ENCODE measurements at places on chromosomes 7 and 10. TPM values are rescaled to one million over a fixed set of nuclear protein-coding genes. Genes with fewer than 3 reads are reported as not detected.

DNA sequence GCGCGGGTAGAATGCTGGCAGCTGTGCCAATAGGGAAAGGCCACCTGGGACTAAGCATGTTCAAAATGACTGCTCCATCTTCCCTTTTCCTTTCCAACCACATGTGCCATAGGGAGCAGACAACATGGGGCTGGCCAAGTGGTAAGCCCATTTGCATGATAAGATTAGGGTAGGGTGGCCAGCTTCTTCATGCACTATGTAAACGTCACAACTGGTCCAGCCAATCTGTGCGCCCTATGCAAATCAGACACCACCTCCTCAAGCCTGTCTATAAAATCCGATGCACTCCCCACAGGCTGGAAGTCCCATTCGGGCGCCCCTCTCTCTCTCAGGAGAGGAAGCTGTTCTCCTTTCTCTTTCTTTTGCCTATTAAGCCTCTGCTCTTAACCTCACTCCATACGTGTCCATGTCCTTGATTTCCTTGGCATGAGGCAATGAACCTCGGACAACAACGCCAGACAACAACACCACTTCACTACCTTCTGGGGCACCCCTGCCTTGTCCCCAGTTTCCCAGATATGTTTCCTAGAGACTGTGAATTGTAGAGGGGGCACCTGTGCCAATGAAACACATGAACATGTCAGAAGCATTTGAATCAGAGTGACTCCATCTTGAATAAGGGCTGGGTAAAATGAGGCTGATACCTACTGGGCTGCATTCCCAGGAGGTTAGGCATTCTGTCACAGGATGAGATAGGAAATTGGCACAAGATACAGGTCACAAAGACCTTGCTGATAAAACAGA is 19.1 kb upstream of the EXOC6 start:
- no peaks in the 10 kb centered on the region for H3K36me3 ChIP-seq
- H3K4me3 ChIP-seq = no peak overlapping the region
- H3K27me3 ChIP-seq = no peaks in the 10 kb centered on the region
- no peaks in the 10 kb centered on the region for H3K4me1 ChIP-seq

GRCh38 chr7:3159039-3159438 is 115.4 kb upstream of the CARD11 start:
- no peak for DNase-seq
- H3K36me3 ChIP-seq = no peaks in the 10 kb centered on the region

GRCh38 chr7:39621784-39622411 is 1.5 kb upstream of the RALA start:
- H3K27ac ChIP-seq = peak overlapping the region; percentile 99
- no peak overlapping the region for H3K4me3 ChIP-seq
- no peaks in the 10 kb centered on the region for H3K27me3 ChIP-seq
- H3K36me3 ChIP-seq = no peaks in the 10 kb centered on the region

DNA sequence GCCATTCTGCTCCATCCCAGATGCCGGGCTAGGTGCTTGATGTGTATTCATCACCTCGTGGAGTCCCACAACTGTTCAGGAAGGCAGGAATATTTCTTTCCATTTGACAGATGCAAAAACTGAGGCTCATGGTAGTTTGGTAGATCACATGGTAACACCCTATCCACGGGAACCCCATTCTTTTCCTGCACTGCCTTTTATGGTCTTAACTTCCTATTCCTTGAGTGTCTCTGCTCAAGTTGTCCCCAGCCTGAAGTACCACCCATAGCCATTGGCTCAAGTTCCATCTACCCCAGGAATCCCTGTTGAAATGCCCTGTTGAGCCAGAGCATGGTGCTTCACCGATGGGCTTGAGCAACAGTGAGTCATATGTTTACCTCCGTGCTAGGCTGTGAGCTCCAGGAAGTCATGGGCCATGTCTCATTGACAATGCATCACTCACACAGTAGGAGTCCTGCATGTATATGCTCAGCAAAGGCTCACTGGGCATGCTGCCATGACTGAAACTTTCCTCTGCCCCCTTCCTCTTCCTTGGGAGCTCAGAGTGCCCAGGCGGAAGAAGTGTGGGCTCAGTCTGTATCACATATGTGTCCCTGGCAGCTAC is 71.7 kb upstream of the ADAM12 start:
- DNase-seq = peak; percentile 90
- H3K27ac ChIP-seq = peak overlapping the region; percentile 77
- H3K36me3 ChIP-seq = no peaks in the 10 kb centered on the region
- no peaks in the 10 kb centered on the region for H3K27me3 ChIP-seq
- no peak overlapping the region for H3K4me3 ChIP-seq

- H3K27me3 ChIP-seq = no peaks in the 10 kb centered on the region
- no peaks in the 10 kb centered on the region for H3K4me1 ChIP-seq
- no peak for DNase-seq
These were observed 121.0 kb downstream of the EPC1 start for GRCh38 chr10:32225976-32226375.

- DNase-seq = no peak
- H3K27me3 ChIP-seq = no peaks in the 10 kb centered on the region
- H3K27ac ChIP-seq = peak overlapping the region; percentile 38
- peak overlapping the region; percentile 62 for H3K4me3 ChIP-seq
- peaks cover 8% of the 10 kb centered on the region for H3K4me1 ChIP-seq
- no peaks in the 10 kb centered on the region for H3K36me3 ChIP-seq
These were observed 735 bp downstream of the JCAD start for GRCh38 chr10:30058570-30059132.

GRCh38 chr7:118109607-118110006 is 74.4 kb upstream of the LSM8 start:
- H3K36me3 ChIP-seq = no peaks in the 10 kb centered on the region
- no peak overlapping the region for H3K4me3 ChIP-seq
- H3K4me1 ChIP-seq = no peaks in the 10 kb centered on the region
- no peak for DNase-seq
- no peaks in the 10 kb centered on the region for H3K27me3 ChIP-seq

DNA sequence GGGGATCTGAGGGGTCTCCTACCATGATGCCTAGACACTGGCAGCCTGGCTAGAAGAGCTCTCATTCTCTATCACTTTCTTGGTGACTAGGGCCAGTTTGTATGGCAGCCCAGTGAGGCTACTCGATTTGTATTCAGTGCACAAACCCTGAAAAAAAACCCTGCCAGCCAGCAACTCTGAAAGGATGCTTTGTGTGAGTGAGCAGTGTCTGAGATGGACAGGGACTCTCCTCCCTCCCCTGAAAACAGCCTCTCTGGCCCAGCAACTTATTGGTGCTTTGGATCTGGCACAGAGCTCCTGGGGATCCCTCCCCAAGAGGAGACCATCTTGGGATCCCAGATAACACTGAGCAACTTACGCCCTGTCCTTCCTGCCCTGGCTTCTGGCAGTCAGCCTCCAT is 10.8 kb upstream of the LRRC4 start:
- no peak for DNase-seq
- no peaks in the 10 kb centered on the region for H3K36me3 ChIP-seq
- H3K27me3 ChIP-seq = no peaks in the 10 kb centered on the region
- no peak overlapping the region for H3K27ac ChIP-seq
- H3K4me3 ChIP-seq = no peak overlapping the region
- peaks cover 2% of the 10 kb centered on the region for H3K4me1 ChIP-seq

DNA sequence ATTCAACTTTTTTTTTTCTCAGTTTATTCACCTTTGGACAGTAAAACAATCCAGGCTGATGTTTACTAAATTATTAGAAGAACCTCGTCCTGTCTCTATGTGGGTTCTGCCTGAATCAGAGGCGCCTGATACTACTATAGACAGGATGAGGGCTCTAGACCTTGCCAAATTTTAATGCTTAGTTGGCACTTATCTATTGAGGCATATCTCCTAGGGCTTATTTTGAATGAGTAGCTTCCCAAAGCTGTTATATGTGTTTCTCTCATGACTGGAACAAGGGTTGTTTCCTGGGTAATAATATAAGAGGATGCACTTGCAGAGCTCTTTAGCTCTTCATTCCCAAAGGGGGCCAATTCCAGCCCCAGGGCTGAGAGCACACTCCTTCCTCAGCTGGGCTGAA is 23.6 kb downstream of the HECW1 start:
- no peaks in the 10 kb centered on the region for H3K36me3 ChIP-seq
- no peak for DNase-seq
- no peak overlapping the region for H3K4me3 ChIP-seq
- H3K4me1 ChIP-seq = no peaks in the 10 kb centered on the region
- no peaks in the 10 kb centered on the region for H3K27me3 ChIP-seq

DNA sequence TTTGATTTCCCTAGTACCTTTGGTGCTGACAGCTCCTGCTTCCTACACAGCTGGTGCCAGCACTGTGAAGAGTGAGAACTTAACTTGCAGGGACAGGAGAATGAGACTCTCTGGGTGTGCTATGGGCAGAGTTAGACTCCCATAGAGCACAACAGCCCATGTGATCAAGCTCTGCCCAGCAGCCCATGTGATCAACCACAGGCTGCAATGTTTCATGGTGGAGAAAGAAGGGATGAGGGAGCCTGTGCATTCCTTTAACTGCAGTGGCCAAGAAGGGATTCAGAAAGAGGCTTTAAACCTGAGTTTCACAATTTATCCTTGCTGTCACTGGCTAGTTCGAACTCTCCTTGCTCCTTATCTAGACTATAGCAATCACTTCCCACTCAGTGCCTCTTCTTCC is 10.0 kb upstream of the MEST start:
- H3K36me3 ChIP-seq = no peaks in the 10 kb centered on the region
- peak; percentile 24 for DNase-seq
- H3K4me1 ChIP-seq = no peaks in the 10 kb centered on the region
- H3K4me3 ChIP-seq = no peak overlapping the region
- H3K27me3 ChIP-seq = no peaks in the 10 kb centered on the region

- H3K27ac ChIP-seq = no peak overlapping the region
- H3K4me1 ChIP-seq = no peaks in the 10 kb centered on the region
- H3K36me3 ChIP-seq = no peaks in the 10 kb centered on the region
- H3K4me3 ChIP-seq = no peak overlapping the region
- H3K27me3 ChIP-seq = no peaks in the 10 kb centered on the region
- DNase-seq = no peak
These were observed 16.1 kb upstream of the XPNPEP1 start for GRCh38 chr10:109939315-109939961.

GRCh38 chr7:18408461-18408860 is 87.1 kb upstream of the HDAC9 start:
- H3K27me3 ChIP-seq = no peaks in the 10 kb centered on the region
- DNase-seq = peak; percentile 93
- H3K36me3 ChIP-seq = no peaks in the 10 kb centered on the region
- H3K4me1 ChIP-seq = peaks cover 5% of the 10 kb centered on the region
- H3K4me3 ChIP-seq = no peak overlapping the region

- no peak overlapping the region for H3K27ac ChIP-seq
- no peaks in the 10 kb centered on the region for H3K4me1 ChIP-seq
These were observed 77.6 kb downstream of the VPS41 start for GRCh38 chr7:38831259-38831996.

- H3K36me3 ChIP-seq = no peaks in the 10 kb centered on the region
- no peaks in the 10 kb centered on the region for H3K27me3 ChIP-seq
- H3K4me3 ChIP-seq = no peak overlapping the region
- H3K4me1 ChIP-seq = no peaks in the 10 kb centered on the region
- H3K27ac ChIP-seq = no peak overlapping the region
- no peak for DNase-seq
These were observed 159.6 kb upstream of the CHST15 start for GRCh38 chr10:124253006-124253405.

OR6B1 gene
- total RNA-seq = not detected

CFAP58 gene
- total RNA-seq = 0.33 TPM

LIPF gene
- total RNA-seq = not detected

JMJD1C gene
- 67.0 TPM for total RNA-seq

STEAP4 gene
- 0.99 TPM for total RNA-seq

All from fibroblast of lung (primary cell).